Fibroblast of lung (primary cell): ENCODE measurements at places on chromosomes 5 and 9. TPM values are rescaled to one million over a fixed set of nuclear protein-coding genes. Genes with fewer than 3 reads are reported as not detected.

Gene LEAP2
- polyA plus RNA-seq = 0.30 and 0.50 TPM in 2 replicates

Gene NEK6
- 71.4 and 102 TPM in 2 replicates for polyA plus RNA-seq

Gene PCDHGA6
- 3.9 and 4.2 TPM in 2 replicates for polyA plus RNA-seq

Gene FCN1
- polyA plus RNA-seq = not detected in 2 replicates

Gene IL5
- not detected in 2 replicates for polyA plus RNA-seq

Gene PFN3
- polyA plus RNA-seq = not detected in 2 replicates
